ENCODE measurements at places on chromosomes 5 and 9. TPM values are rescaled to one million over a fixed set of nuclear protein-coding genes. Genes with fewer than 3 reads are reported as not detected.

Gene GAS1
- 12.1 TPM for total RNA-seq

Gene LTC4S
- 0.59 TPM for total RNA-seq

Gene FAM221B
- total RNA-seq: not detected

Gene PDLIM4
- total RNA-seq: 95.6 TPM

Gene CD274
- 22.5 TPM for total RNA-seq
